ENCODE measurements at places on chromosomes 12 and 14.

DNA sequence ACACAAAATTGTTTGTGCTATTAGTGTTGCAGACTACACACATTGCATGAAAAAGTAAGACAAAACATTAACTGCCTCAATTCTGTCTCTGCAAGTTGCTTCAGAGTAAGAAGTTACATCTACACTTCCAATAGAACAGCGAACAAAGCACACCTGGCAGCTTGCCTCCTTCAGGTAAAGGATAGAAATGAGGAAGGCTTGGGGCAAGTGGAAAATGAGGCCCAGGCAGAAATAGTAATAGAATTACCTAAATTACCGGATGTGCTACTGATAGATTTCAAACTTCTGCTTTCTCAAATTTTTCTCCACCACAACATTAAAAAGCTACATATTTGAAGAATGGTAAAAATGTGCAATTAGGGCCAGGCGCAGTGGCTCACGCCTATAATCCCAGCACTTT lies 37.7 kb downstream of the CCDC175 start:
- DNase-seq = no peak

DNA sequence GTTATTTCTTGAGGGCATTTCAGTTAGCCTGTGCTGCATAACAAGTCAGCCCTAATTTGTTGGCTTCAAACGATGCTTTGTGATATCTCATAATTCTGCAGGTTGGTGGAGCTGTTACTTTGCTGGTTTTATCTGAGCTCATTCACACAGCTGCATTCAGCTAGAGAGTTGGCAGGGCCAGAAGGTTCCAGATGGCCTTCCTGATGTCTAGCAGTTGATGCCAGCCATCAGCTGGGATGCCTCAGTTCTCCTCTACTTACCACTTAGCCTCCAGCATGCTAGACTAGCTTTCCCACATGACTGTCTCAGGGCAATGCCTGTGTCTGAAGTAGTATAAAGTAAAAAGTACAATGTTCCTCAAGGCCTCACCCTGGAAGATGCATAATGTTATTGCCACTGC lies 130.6 kb downstream of the SLC35F4 start:
- no peak for DNase-seq

DNA sequence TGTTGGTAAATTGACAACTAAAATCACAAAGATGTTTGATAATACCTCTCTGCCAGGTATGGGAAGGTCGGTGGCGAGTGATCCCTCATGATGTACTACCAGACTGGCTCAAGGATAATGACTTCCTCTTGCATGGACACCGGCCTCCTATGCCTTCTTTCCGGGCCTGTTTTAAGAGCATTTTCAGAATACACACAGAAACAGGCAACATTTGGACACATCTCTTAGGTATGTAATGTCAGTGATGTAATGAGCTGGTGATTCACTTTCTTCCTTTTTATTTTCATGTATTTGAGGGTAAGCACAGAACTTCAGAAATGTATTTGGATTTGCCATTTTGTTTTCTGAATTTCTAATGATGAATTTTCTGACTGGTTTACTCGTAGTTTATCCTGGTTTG lies 42.6 kb upstream of the LRTM2 start:
- DNase-seq = peak; percentile 90

DNA sequence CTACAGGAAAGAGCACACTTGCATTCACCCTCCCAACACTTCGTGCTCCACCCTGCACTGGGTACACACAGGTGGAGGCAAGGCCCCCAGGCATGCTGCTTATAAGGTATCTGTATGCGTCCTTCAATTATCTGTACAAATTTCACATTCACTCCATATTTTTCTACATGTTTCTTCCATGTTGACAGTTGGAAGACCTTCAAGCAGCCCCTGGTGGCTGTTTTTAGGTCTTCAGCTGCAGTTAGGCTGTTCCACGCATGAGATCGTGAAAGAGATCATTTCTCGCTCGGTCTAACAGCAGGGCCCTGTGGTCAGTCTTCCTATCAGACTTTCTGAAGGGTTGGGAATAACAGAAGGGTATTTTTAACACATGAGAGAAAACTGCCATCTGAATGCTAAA lies 47.1 kb downstream of the PLXNC1 start:
- DNase-seq = no peak

DNA sequence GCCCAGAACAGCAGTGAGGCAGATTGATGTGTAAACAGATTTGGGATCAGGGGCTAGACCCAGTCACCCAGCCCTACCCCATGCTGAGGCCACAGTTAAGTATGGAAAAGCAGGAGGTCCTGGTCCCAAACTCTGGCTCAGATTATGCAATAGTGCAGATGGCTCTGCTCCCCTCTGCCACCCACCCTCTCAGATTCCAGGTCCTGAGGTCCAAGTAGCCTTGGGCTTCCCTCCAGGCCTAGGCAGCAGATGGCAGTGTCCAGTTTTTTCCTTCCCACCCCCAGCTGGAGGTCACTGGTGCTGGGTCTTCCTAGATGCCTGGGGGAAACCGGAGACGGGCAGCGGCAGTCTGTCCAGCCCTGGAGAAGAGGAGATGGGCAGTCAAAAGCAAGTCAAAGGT lies 2.8 kb upstream of the DHH start:
- DNase-seq = no peak

GRCh38 chr14:65492266-65492665 lies 79.7 kb downstream of the FUT8 start:
- DNase-seq = no peak

- DNase-seq = peak; percentile 17
These were observed 18.8 kb upstream of the FLVCR2 start for GRCh38 chr14:75559451-75560222.

DNA sequence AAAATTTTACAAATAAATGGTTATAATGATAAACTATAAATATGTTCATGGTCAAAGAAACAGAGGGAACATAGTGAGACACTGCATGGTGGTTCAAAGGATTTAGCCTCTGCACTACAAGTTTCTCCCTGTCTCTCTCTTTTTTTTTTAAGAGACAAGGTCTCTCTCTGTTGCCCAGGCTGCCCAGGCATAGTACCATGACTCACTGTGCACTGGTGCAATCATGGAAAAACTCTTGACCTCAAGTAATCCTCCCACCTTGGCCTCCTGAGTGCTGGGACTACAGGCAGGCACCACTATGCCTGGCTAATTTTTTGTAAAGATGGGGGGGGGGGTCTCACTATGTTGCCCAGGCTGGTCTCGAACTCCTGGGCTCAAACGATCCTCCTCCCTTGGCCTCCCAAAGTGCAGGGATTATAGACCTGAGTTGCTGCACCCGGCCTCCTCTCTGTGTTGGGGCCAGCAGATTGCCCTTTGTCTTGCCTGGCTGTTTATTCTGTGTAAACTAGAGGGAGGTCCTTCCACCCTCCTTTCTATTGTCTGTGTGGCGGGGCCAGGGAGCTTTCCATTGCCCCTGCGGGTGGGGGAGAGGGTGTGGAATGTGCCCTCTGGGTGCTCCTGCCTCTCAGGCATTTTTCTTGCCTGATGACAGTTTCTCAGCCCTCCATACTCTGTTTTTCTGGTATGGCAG lies 22.1 kb downstream of the MTHFD1 start:
- peak; percentile 63 for DNase-seq

- no peak for DNase-seq
These were observed 635.4 kb upstream of the ATXN7L3B start for GRCh38 chr12:73902260-73902659.

DNA sequence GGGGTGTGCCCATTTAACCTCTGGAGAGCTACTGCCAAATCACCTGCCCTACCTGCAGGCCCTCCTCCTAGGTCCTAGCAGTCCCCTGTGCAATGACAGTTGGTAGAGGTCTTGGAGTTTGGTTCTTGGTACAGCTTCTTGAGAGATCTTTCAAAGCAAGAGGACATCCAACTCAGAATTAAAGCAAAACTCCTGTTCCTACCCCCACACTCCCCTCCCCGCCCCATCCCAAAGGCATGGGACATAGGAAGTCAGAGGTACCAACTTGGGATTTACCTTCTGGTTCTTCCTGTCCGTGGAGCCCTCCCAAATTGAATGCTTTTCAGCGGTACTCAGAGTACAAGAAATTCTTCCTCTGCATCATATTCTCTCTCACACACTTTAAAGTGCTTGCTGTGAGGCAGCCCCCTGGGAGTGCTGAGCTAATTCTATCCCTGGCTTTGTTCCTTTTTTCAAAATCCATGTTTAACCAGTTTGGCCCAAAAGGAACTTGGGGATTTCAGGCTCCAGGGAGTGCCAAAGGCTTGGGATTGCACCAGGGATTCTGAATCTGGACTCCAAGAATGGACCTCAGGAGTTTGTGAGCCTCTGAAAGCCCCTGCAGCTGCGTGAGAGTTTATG lies 40.8 kb downstream of the GALNT16 start:
- DNase-seq = no peak

DNA sequence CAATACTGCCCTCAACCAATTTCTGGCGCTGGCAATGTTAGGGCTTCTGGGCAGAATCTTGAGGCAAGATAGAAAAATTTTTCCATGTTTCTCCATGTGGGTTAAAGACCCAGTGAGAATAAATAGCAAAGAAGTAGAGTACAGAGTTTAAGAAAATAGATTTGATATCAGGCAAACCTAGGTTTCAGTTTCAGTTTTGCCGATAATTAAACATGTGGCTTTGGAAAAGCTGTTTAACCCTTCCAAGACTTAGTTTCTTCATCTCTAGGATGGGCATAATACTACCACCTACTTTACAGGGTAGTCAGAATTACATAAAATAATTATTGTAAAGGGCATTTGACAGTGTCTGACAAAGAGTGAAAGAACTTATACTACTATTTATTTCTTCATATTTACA lies 360.4 kb downstream of the PCNX1 start:
- peak; percentile 35 for DNase-seq

DNA sequence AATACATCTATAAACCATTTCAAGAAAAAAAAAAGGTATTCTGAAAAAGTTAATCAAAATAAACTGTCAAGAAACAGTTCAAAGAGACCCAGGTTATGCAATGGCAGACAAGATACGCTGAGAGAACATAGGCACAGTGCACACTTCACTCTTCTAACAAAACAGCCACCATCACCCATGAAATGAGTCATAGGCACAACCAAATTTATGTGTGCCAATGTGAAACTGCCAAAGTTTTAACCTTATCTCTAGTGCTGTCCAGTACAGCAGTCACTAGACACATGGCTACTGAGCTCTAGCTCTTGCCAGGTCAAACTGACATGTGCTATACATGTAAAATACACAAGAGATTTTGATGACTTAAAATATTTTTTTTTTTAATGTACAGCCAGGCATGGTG lies 1.4 kb downstream of the CEP128 start:
- peak; percentile 7 for DNase-seq

DNA sequence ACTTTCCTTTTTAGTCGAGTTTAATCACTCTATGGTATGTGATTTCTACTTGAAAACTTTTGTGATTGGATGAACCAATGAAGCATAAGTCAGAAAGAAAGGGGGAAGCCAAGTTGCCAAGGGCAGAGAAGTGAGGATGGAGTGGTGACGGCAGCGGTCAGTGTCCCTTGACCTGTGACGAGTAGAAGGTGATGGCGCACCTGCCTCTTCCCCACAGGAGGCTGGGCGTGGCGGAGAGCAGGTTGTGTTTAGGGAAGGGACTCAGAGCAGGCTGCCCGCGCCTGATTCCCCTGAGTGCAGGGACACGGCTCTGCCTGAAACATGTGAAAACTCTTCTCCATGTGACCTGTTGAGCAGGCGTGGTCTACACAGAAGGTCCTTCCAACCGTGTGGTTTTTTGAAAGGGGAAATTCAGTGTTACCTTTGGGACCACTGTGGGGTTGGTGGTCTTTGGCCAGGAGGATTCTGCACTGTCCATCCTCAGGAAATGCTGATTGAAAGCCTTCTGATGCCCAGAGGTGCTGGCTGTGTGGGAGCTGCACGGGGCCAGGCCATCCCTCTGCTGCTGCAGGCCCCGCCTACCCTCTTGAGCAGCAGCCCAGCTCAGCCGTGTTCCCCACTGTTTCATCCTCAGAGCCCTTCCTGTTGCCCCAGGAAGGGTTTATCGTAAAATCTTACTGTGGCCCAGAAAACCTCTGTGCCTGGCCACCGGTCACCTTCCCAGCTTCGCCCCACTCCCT lies 23.5 kb upstream of the AMN start:
- no peak for DNase-seq

DNA sequence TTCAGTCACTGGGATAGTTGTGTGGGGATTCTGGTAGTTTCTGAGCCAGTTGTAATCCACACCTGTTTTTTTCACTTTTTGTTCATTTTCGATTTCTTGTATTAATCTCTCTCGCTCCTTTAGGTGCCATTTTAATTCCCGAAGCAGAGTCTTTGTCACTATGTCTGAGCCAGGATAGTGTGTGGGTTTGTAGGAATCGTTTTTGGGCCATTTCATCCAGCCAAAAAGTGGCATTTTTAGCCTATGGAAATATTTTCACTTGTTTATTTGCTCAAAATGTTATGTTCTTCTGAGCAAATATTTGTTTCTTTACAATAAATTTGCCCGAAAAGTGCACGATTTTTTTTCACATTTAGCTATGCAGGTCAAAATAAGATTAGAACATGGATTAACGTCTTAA lies 867 bp downstream of the RD3L start:
- no peak for DNase-seq

DNA sequence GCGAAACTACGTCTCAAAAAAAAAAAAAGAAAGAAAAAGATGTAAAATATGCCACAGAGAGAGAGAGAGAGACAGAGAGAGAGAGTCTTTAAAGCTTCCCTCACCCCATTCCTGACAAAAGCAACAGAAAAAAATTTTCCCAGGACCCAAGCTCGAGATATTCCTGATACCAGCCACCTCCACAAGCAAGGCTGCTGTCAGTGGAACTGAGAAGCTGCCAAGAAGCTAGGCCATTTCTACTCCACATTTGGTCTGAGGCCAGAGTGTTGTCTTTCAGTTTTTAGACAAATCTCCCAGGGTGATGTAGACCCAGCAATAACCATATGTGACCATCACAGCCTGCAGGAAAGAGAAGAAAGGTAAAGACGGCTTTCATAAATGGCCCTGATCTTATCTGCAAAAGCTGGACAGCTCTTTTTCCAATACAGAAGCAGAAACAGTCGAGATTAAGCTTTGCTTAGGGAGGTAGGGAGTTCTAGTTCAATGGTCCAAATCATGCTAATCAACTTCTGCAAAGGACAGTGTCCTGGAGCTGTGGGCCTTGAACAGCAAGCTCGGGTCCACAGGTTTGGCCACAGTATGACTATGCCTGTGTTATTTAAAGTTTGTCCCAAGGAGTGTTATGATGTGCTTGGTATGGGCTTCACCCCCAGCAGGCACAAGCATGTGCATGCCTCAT lies 130.3 kb upstream of the NUDT4 start:
- peak; percentile 59 for DNase-seq

GRCh38 chr14:20609215-20610001 lies 18.2 kb upstream of the RNASE12 start:
- DNase-seq = peak; percentile 88

GRCh38 chr14:76309572-76310162 lies 66.3 kb upstream of the ESRRB start:
- DNase-seq = no peak
